SK-MEL-5 (cell line): ENCODE measurements at places on chromosomes 5 and 9. TPM values are rescaled to one million over a fixed set of nuclear protein-coding genes. Genes with fewer than 3 reads are reported as not detected.

- DNase-seq: no peak
These were observed 165.8 kb downstream of the NR3C1 start for GRCh38 chr5:143237664-143238063.

GRCh38 chr9:126217797-126218196 lies 108.8 kb upstream of the MVB12B start:
- DNase-seq: no peak

- DNase-seq: no peak
These were observed 122.1 kb downstream of the NTRK2 start for GRCh38 chr9:84791643-84792042.

NEUROG1 gene
- total RNA-seq: not detected in 2 replicates

GRCh38 chr5:159051421-159052282 lies 48.1 kb downstream of the EBF1 start:
- no peak for DNase-seq

ARRDC3 gene
- total RNA-seq: 16.9 and 22.1 TPM in 2 replicates

TMEM267 gene
- 43.4 and 45.9 TPM in 2 replicates for total RNA-seq

- DNase-seq: no peak
These were observed 103.5 kb downstream of the PLCXD3 start for GRCh38 chr5:41406936-41407335.

LCN10 gene
- total RNA-seq: not detected in 2 replicates

DNA sequence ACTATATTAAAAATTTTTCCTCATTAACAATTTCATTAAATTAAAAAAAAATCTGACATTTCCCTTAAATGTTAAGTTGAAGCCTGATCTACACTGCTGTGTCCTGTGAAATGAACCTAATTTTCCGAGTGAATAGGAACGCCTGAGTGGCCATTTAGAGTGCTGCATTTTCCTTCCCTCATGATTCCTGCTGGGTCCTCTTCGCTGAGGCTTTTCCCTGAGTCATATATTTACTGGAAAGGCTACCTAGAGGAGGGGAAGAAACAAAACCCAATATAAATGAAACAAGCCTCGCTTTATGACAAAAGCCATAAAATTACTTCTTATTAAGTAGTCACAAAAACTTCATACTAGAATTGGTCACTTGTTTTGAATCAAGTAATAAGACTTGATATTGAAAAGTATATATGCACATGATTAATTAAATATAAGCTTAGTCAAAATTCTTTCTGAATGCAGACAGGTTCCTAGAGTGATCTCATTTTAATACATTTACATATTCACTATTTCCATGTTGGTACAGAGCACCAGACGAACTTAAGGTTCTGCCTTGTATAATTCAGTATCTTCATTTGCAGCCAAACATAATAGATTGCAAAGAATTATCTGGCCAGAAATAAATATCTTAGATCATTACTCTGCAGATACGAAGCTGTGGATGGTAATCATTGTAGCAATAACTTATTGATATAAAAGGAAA lies 6.3 kb upstream of the ISCA1 start:
- DNase-seq: peak; percentile 47
